ENCODE measurements at places on chromosomes 4 and X. TPM values are rescaled to one million over a fixed set of nuclear protein-coding genes. Genes with fewer than 3 reads are reported as not detected.

- no peak for DNase-seq
These were observed 432.2 kb downstream of the SMARCA1 start for GRCh38 chrX:129091097-129091496.

PCDH10 gene
- not detected for total RNA-seq

DNA sequence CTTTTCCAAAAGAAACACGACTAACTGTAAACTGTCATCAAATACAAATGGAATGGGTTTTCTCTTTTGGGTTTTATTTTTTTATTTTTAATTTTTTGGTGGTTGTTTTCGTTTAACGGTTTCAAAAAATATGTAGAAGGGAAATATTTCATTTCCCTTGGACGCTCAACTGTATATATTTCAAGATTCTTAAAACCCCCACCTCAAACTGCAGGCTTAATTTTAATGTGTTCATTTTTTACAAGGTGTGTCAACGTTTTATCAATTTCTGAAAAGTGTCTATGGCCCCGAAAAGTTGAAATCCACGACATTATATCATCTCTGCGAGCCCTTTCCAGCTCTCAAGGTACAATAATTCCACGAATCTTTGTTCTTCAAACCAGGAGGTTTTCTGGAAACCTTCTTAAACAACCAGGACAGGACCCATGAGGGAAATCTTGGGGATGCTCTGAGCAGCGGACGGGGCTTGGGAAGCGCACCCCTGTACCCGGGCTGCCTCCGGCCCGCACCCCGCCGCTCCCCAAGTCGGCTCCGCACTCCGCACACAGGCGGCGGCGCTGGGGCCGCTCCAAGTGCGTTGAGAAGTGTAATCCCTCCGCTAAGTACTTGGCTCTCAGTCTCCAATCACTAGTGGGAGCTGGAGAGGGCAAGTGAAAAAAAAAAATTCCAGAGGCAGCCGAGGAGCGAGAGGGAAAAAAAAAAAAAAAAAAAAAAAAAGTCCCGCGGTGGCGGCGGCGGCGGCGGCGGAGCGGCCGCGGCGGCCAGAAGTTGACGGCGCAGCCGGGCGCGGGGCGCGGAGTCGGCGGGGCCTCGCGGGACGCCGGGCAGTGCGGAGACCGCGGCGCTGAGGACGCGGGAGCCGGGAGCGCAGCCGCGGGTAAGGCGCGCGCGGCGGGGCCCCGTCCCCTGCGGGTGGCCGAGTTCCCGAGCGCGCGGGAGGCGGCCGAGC, at the start of gene BMPR1B:
Gene BMPR1B (plus strand): TSS at position 764 of the 949 bp plus-strand sequence. CDS start 346,470 bp downstream, outside the sequence.
- DNase-seq = no peak

ERCC6L gene
- total RNA-seq = 4.3 TPM

- no peak for DNase-seq
These were observed 43.9 kb downstream of the AFF1 start for GRCh38 chr4:86978709-86979108.

DNA sequence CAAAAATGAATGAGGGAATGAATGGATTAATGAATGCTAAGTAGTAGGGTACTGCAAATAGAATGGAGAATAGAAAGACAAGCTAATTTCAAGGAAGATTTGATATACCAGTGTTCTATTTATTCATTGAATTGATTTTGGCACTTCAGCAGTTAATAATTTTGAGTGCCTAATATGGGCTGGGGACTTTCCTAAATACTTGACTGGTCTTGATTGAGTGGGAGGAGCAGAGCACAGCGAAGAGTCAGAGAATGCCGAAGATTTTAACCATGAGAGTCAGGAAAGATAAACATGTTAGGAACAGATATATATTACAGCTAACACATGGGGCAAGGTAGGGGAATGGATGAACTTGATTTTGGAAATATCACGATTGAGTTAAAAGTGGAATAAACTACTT, 10.6 kb downstream of the IL15 start:
- no peak for DNase-seq

ZDHHC15 gene
- 0.35 TPM for total RNA-seq

DNA sequence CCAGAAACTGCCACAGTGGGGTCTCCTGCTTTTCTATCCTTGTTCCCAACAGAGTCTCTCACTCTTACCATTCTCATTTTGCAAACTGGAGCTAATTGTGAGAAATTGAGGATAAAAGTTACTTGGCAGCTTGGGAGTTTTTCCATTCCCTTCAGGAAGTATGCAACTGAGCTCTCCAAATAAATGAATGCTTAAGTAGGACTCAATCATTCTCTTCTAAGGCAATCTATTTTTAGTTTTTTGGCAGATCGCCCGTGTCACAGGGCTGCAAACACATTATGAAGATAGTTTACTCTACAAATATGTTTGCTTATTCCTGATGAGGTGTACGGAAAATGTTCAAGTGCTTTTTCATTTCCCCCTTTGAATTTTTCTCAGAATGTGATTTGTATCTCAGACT, 5.3 kb downstream of the ASB11 start:
- no peak for DNase-seq

DNA sequence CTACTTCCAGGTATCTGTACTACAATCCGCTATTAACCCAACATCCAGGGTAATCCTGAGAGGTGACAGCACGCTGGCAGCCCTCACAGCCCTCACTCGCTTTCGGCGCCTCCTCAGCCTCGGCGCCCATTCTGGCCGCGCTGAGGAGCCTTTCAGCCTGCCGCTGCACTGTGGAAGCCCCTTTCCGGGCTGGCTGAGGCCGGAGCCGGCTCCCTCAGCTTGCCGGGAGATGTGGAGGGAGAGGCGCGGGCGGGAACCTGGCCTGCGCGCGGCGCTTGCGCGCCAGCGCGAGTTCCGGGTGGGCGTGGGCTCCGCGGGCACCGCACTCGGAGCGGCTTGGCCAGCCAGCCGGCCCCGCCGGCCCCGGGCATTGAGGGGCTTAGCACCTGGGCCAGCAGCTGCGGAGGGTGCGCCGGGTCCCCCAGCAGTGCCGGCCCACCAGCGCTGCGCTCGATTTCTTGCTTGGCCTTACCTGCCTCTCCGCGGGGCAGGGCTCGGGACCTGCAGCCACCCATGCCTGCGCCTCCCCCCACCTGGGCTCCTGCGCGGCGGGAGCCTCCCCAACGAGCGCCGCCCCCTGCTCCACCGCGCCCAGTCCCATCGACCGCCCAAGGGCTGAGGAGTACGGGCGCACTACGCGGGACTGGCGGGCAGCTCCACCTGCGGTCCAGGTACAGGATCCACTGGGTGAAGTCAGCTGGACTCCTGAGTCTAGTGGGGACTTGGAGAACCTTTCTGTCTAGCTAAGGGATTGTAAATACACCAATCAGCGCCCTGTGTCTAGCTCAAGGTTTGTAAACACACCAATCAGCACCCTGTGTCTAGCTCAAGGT, 87.3 kb downstream of the PRSS12 start:
- no peak for DNase-seq

MXRA5 gene
- total RNA-seq = not detected

XAGE1A gene
- total RNA-seq = not detected

TASL gene
- total RNA-seq = 0.90 TPM

DNA sequence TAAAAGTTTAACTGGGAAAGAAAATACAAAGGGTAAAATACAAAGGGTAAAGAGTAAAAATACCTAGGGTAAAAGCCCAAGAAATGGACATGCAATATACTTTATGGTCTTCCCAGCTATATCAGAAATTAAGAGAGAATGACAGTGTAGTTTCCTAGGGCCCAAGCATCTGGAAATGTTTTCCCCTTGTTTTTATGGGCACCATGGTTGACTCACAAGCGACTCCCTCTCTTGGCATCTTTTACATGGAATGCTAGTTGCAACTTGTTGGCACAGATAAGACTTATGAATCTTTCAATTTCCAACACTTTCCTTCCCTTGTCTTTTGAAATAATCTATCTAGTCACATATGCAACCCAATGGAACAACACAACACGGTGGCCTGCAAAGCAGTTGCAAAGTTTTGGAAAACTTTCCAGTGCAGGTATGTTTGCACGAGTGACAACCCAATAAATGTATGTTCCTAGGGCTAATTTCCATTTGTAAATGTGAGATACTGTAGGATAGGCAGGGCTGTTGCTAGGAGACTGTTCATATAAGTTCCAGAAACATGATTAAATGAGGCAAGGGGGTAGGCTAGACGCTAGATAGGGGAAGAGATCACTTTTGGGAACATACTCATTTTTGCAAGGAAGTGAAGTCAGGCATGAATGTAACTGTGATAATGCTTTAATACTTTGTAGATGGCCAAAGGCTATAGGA, 36.4 kb upstream of the CWH43 start:
- no peak for DNase-seq

LARP1B gene
- 26.3 TPM for total RNA-seq

GRCh38 chr4:58247792-58248191, 1137.6 kb upstream of the IGFBP7 start:
- DNase-seq = no peak

- DNase-seq = no peak
These were observed 273.0 kb downstream of the SLC7A11 start for GRCh38 chr4:137968956-137969678.

DNA sequence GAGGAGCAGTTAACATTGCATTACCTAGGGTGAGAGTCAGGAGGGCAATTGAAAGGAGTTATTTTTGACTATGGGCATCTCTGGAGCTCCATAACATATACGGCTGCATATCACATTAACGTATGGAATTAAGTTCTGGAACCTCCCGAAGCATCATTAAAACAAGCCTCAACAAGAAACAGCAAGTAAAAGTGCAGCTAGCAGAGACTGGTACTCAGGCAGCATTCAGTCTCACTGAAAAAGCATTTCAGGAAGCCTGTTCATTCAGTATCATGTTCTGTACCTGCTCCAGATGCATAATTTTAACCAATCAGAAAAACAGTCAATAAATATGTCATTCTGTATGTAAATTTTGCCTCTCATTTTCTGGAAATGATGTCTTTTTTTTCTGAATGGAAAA, 299.6 kb downstream of the EPHA5 start:
- DNase-seq = no peak

- no peak for DNase-seq
These were observed 69.8 kb downstream of the SHROOM3 start for GRCh38 chr4:76504613-76505465.

COL25A1 gene
- not detected for total RNA-seq

LDB2 gene
- not detected for total RNA-seq

GYPE gene
- 0.26 TPM for total RNA-seq

GRCh38 chrX:106612393-106612763, 600 bp downstream of the RADX start:
- no peak for DNase-seq

HDX gene
- total RNA-seq = 1.6 TPM

GRCh38 chrX:136204571-136204970, 46.6 kb downstream of the MAP7D3 start:
- DNase-seq = no peak

DNA sequence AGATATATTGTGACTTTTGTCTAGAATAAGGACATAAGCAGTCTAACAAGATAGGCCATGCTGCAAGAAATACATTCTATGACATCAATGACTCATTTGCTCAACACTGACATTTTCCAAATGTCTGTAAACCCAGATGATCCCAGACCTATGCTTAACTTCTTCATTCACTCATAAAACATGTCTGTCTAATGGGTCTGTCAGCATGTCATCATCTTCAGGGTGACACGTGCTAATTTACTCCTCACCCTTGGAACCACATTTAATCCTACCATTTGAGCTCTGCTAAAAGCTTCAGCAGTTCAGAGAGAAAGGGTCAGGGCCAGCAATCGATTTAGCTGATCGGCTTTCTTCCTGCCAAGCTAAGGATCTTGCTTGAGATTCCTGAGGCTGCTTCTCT, 109.4 kb upstream of the MAP3K15 start:
- DNase-seq = no peak

GRCh38 chr4:44425614-44426208, 22.9 kb downstream of the KCTD8 start:
- no peak for DNase-seq

PAGE1 gene
- not detected for total RNA-seq

MTNR1A gene
- not detected for total RNA-seq

NXF3 gene
- not detected for total RNA-seq

DNA sequence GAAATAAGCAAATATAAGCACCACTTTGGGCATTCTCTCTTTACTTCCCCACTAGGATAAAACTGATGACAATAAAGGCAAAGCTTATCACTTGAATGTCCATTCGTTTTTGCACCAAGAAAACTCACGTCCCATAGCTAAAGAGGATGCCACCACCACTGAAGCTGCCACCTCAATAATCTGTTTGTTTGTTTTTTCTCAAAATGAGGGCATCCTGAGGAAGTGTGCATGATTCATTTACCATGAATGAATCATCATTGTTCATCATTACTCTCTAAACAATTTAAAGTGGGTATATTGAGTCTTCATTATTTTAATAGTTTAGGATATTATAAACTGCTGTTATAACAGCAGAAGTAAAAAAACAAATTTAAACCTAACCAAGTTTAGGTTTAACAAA, 168.2 kb downstream of the DCTD start:
- no peak for DNase-seq

DNA sequence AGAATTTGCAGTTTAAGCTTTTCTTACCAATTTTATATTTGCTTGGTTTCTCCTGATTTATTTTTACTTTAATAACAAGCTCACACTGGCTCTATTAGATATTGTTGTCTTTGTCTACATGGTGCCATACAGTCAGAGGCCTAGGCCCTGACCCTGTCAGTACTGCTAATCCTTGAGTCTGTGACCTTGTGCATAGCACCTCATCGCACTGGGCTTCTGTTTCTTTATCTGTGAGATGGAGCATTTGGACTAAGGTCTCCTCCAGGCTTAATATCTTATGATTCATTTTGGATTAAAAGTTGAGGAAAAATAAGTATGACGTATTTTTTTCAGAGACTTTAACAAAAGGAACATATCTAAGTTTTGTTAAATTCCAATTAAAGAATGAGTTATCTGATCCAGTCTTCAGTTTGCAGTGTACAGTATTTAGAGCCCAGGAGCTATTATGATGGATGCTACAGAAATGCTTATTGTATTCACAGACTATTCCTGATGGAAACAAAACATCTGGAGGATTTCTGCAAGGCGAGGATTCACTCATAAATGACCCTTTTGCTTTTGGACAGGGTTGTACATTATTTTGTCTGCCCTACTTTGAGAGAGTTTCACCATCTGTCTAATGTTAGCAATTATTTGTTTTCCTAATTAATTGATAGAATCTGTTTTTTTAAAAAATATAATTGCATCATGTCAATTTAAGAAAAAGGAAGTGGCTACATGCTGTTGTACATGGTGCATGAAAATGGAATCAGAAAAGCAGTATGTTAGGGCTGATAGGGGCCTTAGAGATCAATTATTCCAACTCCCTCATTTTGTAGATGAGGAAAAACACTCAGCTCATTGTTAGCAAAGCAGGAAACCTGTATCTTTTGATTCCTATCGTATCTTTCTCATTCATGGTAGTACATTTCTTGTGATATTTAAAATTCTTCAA, 203.6 kb downstream of the BANK1 start:
- DNase-seq = no peak

MANBA gene
- 2.7 TPM for total RNA-seq

TAF7L gene
- 0.22 TPM for total RNA-seq

DNA sequence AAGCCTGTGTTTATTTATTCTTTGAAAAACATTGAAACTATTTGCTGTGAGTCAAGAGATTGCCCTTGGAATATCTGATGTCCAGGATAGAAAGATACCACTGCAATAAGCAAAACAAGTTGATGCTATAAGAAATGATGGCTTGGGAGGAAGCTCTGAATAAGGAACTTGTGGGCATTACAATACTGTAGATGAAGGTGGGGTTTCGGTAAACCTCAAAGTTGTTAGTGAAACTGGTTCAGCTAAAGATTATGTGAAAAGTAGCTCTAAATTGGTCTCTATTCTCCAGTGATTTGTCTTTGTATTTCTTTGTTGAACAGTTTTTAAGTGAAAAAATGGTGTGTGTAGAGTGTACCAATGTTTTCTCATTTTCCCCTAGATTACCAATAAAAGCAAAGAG, 128.7 kb downstream of the AKAP4 start:
- no peak for DNase-seq

Measured in activated T-cell treated with anti-CD3 and anti-CD28 coated beads, Interleukin-2, amount 50 U/mL, for 4 hours (primary cell).